Natural killer cell (primary cell): ENCODE measurements at places on chromosomes 13 and 19. TPM values are rescaled to one million over a fixed set of nuclear protein-coding genes. Genes with fewer than 3 reads are reported as not detected.

- DNase-seq, result no peak
Measured at GRCh38 chr19:38879400-38879751, 1.3 kb upstream of the RINL start.

DNA sequence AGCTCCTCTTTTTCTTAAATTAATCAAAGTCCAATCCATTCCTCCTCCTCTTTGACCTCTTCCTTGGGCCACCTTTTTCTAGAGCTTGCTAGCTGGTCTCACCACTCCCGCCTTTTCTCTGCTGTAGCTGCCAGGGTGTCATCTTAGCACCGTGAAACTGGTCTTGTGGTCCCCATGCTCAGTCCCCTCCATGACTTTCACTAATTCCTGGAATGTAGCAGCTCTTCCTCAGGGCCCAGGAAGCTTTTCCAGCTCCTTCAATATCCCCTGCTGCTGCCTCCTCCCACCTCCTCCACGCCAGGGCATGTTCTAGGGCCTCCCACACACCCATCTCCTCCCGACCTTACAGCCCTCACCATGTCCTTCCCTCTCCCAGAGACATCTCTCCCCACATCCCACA, 222.2 kb downstream of the MYO16 start:
- no peak for DNase-seq

- no peak for DNase-seq
Measured at GRCh38 chr13:110127986-110128511, 178.9 kb downstream of the COL4A1 start.

GRCh38 chr19:40246292-40247073, 20.0 kb upstream of the CCNP start:
- no peak for DNase-seq

- no peak for DNase-seq
Measured at GRCh38 chr19:743168-743687, 7.7 kb upstream of the MISP start.

DNA sequence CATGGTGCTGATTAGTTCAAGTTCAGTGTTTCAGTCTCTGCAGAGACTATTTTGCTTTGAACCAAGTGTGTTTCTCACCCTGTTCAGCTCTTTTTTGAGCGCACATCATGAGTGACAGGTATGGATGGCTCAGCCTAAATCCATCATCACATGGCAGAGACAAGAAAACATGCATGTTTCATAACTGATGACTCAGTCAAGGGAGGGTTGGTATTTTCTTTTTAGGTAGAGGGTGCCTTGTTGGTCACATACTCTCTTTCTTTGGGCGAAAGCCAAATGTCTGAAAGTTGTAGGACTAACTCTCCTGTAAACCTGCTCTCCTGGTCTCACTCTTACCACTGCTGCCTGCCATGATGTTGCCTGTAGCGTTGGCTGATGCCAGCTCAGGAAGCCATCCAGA, 48.1 kb upstream of the RAP2A start:
- no peak for DNase-seq

DNA sequence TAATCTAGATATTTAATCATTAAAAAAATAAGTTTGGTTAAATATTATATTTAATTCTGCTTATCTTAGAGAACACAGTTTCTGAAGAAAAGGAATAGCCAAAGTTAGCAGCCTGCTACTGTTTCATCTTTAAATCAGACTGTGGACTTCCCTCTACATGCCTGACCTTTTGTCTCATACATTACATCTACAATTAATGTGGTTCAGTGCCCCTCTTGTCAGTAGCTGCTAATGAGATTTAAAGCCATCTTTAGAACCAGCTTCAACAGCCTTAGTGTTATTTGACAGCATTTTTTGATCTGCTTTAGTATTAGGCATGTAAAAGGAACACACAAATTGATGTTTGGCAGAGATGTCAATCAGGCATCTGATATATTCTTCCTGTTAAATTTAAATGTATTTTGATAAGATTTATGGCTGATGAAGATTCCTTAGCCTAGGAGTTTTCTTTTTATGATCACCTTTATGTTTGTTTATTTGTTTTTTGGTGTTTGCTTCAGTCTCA, 1925.8 kb upstream of the PRR20A start:
- no peak for DNase-seq

DNA sequence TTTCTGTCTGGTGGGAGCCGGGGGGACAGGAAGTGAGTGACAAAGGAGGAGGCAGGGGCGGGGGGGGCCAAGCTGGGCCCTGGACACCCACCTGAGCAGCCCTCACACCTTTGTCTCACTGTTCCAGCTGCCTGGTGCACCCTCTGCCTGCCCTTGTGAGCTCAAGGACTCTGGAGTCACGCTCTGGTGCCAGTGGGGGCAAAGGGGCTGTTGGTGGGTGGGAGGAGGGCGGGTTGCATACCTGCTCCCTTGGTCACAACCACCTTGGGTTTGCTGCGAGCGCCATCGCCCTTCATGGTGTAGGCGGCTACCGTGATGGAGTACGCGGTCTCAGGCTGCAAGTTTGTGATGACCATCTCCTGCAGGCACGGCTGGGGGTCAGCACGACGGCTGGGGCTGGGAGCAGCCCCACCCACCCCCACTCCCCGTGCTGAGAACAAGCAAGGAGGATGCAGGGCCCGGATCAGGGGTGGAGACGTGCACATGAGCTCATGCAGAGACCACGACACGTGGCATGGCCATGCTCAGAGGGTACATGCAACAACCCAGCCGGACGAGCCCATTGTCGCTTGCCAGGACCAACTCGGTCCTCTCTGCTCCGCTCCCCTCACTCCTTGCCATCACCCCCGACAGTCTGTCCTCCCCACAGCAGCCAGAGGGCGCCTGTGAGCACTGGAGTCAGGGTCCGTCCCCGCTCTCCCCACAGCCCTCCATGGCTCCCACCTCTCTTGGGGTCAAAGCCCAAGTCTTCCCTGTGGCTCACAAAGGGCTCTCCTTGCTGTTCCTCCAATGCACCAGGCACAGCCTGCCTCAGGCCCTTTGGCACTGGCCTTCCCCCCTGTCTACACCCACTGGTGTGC, 114.9 kb downstream of the PTPRS start:
- DNase-seq, result no peak

- DNase-seq, result no peak
Measured at GRCh38 chr13:113769881-113770280, 10.9 kb downstream of the TMEM255B start.

DNA sequence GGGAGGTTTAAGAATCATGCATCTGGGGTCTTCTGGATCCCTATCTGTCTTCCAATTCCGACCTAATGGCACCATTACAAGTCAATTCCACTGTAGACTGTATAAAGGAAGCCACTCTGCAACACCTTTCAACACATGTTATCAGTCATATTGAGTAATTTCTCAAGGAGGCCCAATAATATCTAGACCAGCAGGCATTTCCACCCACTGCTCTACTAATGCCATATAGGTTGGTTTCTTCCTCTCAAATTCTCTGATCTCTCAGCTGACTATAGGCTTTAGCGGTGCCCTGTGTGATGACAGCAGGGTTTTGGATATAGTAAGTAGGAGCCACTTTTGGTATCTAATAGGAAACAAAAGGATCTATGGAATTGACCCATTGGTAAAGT, 12.4 kb upstream of the ITM2B start:
- DNase-seq, result no peak

GRCh38 chr19:31784671-31785101, 435.4 kb upstream of the TSHZ3 start:
- DNase-seq, result no peak

GRCh38 chr13:103199380-103200088, 133.3 kb upstream of the SLC10A2 start:
- no peak for DNase-seq

DNA sequence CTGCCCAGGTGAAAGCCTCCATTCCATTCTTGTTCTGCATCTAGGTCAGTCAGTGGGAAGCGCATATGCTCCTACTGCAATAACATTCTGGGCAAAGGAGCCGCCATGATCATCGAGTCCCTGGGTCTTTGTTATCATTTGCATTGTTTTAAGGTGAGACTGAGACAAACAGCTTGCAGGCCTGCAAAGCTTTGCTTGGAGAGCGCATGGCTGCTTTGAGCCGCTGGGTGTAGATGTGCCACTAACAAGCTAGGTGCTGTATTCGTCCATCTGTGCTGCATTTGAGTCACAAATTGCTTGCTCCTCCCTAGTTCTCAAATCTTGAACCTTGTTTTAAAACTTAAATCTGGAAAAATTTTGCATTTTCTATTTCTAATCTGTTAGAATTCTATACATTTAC, 219.1 kb downstream of the LMO7 start:
- no peak for DNase-seq

DNA sequence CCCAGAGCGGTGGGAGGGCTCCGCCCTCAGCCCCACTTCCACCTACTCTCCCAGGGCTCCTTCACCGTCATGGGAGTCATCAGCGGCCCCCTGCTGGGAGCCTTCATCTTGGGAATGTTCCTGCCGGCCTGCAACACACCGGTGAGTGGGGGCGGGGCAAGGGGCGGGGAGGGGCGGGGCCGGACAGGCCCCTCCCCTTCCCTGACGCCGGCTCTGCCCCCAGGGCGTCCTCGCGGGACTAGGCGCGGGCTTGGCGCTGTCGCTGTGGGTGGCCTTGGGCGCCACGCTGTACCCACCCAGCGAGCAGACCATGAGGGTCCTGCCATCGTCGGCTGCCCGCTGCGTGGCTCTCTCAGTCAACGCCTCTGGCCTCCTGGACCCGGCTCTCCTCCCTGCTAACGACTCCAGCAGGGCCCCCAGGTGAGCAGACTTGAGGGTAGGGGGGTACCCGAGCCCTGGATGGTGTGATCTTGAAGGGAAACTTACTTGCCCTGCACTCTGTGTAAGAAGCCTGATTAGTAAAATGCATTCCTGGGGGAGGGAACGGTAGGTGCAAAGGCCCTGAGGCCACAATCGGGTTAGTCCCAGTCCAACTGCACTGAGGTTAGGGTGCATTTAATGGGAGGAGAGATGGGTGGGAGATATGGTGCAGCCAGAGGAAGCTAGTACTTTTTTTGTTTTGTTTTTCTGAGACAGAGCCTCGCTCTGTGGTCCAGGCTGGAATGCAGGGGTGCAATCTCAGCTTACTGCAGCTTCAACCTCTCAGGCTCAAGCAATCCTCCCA, 12.1 kb downstream of the SLC5A5 start:
- DNase-seq, result no peak

Gene AMER2
- not detected for total RNA-seq

Gene PHF11
- total RNA-seq, result 111 TPM

Gene ZNF66
- total RNA-seq, result 10.6 TPM

Gene OR1I1
- not detected for total RNA-seq
